ENCODE measurements at places on chromosomes 3 and 15.

DNA sequence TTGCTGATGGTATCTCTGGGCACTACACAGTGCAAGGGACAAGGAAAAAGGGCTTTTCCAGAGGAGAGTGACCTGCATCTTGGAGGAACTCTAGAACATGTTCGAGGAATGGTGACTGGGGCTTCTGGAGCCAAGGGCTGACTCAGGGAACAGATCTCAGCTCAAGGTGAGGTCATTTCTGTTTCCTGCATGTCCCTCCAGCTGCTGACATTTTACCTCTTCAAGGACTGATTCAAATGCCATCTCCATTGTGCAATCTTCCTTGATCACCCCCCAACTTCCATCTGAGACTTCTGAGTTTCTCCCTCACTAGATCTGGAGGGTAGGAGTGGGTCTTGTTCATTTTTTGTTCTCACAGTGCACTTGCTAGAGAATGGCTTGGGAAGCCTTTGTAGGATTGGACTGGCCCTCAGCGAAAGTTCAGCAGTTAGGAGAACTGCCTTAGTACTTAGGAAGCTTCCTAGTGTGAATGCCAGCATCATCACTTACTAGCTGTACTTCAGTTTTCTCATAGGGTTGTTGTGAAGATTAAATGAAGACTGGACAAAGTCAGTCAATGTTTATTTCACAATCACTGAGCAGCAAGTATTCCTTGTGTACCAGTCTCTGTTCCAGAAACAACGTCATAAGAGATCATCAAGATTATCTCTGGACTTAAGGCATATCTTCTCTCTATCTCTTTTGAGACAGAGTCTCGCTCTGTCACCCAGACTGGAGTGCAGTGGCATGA lies 2.6 kb upstream of the IDH3A start:
- no peak for DNase-seq

DNA sequence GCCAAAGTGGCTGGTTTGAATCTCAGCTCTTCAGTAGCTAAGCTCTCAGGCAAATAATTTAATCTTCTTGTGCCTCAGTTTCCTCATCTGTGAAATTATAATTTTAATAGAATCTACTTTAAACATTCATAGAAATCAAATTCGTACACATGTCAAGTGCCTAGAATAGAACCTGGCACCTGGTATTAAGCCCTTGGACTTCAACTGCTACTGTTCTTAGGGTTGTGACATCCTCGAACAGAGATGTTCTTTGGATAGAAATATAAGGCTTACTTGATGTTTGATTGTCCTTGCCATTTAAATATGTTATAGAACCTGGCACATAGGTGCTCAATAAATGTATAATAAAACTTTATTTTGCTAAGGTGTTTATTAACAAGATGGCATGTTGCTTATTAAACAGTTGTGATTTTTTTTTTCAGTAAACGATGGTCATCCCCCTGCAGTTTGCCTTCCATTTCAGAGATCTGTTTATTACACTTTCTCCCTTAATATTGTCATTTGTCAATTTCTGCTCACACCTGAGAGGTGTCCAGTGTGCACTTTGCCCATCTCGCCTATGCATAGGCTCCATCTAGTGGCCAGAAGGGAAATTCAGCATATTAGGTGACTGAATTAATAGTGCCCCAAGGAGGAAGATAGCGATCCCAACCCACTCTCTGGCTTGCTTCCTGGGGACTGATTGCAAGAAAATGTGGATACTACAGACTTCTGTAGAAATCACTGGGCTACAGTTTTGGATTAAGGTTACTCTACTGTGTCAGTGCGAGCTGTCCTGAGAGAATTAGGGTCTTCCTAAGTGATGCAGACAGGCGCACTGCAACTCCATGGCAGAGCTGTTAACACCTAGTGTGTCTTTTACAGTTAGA lies 10.7 kb downstream of the IGF1R start:
- no peak for DNase-seq

GRCh38 chr15:85854345-85855097 lies 59.8 kb upstream of the KLHL25 start:
- no peak for DNase-seq

- no peak for DNase-seq
Observed at GRCh38 chr3:65748326-65748725, 290.4 kb downstream of the MAGI1 start.

GRCh38 chr3:72307438-72308115 lies 522.6 kb upstream of the PROK2 start:
- no peak for DNase-seq

- no peak for DNase-seq
Observed at GRCh38 chr3:36525115-36525801, 145.0 kb downstream of the STAC start.

GRCh38 chr3:50539356-50540286 lies 27.9 kb downstream of the C3orf18 start:
- no peak for DNase-seq

GRCh38 chr3:156803952-156804741 lies 22.0 kb upstream of the LEKR1 start:
- no peak for DNase-seq

- DNase-seq, result no peak
Observed at GRCh38 chr3:174532776-174533175, 326.4 kb upstream of the NAALADL2 start.

DNA sequence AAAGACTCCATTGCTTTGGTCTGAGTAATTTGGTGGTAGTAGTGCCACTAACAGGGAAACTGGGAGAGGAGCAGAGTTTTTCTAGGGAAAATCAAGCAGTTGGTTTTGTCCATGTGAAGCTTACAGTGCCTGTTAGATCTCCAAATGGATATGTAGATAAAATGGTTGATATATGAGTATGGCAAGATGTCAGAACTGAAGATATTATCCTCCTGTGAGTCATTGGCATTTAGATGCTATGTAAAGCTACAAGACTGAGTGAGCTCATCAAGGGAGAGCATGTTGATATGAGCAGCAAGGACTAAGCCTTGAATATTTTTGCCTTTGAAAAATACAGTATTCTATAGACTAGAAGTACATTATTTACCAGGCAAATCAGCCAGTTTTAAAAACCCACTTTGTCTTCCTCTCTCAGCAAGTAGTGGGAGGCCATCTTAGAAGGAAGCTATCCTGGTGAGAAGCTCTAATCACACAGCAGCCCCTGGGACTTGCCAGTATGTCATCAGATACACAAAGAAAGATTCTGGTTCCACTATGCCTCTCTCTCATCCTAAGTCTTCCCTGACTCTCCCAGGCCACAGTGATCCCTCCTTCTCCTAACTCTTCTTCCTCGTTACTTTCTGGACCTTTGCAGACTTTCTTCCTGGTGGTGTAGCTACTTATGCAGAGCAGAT lies 77.4 kb upstream of the ANKRD28 start:
- DNase-seq, result no peak

DNA sequence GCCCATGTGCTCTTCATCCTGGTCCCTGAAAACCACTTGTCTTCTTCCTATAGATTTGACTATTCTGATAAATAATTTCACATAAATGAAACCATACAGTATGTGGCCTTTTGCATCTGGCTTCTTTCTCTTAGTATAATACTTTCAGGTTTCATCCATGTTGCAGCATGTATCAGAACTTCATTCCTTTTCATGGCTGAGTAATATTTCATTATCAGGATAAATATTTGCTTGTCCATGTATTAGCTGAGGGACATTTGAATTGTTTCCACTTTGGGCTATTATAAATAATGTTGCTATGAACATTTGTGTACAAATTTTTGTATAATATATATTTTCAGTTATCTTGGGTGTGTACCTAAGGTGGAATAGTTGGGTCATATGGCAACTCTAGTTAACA lies 29.8 kb upstream of the AEN start:
- DNase-seq, result no peak

- no peak for DNase-seq
Observed at GRCh38 chr3:18643281-18643680, 218.1 kb upstream of the SATB1 start.

DNA sequence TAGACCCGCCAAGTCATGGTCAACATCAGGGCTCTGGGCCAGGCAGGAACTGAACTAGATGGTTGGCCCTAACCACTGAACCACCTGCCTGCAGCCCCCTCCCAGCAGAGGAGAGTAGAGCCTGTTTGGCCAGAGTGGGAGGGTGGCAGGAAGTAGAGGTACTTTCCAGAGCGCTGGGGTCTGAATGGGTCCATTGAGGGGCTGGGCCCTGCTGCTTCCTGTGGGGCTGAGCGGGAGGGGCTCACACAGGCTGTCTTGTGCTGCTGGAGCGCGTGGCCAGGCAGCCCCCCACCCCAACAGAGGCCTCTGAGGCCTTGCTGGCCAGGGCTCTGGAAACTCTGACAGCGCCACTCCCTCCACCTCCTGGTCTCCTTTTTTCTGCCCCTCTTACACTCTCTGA lies 17.4 kb downstream of the CSPG4 start:
- DNase-seq, result peak; percentile 30

DNA sequence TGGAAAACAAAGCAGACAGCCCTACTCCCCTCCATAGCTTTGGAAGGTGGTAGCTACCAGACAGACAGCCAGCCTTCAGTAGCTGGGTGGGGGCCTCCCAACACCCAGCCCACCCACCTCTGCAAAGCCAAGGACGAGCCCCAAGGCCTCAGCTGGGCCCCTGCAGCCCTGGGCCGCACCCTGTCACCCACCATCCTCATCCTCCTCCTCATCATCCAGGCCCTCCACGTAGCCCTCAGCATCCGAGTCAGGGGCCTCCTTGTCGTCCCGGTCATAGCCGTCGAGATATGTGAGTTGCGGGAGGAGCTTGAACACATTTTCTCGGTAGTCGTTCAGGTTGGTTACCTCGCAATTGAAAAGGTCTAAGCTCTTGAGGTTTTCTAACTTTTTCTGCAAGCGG lies 36.5 kb downstream of the ANP32A start:
- no peak for DNase-seq

GRCh38 chr15:68595761-68596160 lies 17.0 kb downstream of the CORO2B start:
- no peak for DNase-seq

DNA sequence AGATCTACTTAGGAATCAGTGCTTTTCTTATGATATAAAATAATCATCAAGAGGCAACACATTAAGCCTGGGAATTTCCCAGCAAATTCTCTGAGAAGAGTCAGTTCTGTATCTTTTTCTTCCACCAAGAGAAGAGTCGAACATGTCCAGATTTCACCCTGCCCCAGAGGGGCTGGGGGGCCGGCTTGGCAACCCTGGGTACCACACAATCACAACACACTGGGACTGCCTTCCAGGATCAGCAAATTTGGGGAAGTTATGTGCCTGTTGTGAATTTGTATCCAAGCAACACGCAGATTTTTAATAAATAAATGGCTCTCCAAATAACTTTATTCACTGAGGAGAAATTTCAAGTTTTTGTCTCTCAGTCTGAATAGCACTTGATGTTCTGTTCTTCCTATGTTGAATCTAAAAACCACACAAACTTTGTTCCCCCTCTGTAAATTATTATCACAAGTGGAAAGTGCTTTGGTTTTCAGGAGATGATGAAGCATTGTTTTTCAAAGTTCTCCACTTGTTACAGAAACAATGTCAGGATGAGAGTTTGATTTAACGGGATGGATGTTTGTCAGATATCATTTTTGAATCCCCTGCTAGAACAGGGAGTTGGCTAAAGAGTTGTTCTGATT lies 357.2 kb downstream of the ZNF385D start:
- no peak for DNase-seq

GRCh38 chr3:102378216-102378615 lies 56.6 kb upstream of the ZPLD1 start:
- no peak for DNase-seq

DNA sequence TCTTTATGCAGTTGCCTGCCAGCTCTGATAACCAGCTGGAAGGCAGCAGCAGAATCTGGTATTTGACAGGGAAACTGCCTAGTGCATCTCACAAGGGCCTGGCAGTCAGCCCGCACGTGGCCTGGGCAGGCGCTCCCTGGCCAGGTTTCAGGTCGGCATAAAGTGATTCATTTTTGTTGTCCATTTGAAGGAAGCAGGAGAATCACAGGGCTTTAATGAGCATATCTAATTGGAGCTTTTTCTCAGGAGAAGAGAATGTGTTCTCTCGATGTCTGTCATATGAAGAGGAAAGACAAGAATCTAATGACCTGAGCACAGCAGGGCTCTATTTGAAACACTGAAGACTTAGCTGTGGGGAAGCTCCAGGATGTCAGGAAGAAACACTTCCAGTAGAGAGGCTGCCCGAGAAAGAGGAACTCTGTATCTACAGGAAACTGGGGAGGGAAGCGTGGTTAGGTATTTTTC lies 98.8 kb upstream of the MB21D2 start:
- DNase-seq, result no peak

- DNase-seq, result no peak
Observed at GRCh38 chr15:53576841-53577240, 182.6 kb downstream of the WDR72 start.

DNA sequence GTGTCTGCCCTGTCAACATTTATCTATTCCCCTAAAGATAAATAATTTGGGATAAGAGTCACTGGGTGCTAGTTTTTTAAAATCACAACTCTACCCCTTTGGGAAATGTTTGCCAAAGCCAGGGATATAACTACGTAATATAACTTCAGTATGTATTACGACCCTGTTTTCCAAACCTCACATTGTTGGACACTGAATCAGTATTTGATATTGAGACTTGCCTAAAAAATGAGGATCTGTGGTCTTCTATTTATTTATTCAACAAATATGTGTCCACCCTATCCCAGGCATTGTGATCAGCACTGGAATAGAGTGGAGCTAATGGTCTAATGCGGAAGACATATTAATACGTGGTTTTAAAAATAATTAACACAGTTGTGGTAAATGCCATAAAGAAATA lies 4.5 kb upstream of the MGA start:
- DNase-seq, result no peak

- DNase-seq, result no peak
Observed at GRCh38 chr3:126985132-126985985, 2.4 kb downstream of the PLXNA1 start.
